ENCODE measurements at places on chromosomes 5 and 9. TPM values are rescaled to one million over a fixed set of nuclear protein-coding genes. Genes with fewer than 3 reads are reported as not detected.
A peak's percentile ranks its signal among the peaks of the same experiment; 100 is the strongest.

DNA sequence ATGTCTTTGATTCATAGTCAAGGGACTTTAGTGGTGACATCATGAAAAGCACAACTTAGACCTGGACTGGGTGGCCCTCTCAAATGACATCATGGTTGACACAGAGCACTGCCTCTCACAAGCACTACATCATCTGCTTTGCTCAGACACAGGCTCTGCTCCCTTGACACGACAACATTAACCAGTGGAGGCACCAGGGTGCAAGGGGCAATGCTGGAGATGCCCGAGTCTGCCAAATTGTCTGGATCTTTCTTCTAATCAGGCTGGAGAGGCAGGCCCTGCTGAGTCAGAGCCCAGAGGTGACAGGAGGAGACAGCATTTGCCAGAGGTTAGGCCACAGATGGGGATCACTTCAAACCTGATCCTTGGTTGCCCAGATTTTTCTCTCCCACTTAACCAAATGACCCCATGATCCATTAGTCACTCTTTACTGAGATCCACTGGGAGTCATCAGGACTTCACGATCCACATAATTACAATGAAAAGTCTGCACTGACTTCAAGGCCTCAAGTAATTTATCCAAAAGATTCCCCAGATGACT, 174.4 kb downstream of the SLIT3 start:
- DNase-seq: peak; percentile 9

DNA sequence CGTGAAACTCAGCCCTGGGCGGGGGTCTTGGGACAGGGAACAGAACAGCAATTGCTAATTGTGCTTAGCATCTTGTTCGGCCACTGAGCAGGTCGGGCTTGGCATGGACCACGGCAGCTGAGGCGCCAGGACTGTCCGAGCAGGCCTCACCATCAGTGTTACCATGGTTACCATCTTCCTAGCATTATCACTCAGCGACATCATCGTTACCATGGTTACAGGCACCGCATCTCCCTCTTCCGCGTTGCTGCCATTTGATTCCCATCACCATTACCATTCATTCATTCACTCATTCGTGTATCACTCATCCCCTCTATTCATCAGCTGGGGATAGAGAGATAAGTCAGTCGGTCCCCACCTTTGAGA, 81.0 kb upstream of the ZBTB43 start:
- DNase-seq: no peak

RLN2 gene
- total RNA-seq: 1.1 TPM

DNA sequence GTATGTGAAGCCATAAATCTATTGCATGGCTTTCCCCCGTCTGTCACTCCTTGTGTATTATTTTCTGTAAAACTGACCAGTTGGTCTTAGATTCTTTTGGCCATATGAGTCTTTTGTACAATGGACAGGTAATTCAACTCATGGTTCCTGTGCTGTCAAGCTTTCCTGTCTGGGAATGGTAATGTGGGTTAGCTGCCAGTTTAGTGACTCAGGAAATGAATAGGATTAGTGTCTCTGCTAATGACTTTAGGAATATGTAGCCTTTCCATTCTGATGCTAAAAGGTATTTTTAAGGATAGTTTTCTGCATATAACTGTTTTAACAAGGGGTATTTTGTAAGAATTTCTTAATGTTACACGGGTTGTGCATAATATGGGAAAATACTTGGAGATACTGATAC, 182.7 kb downstream of the PBX3 start:
- DNase-seq: peak; percentile 48

CAMK4 gene
- total RNA-seq: 1.6 TPM

SPATA9 gene
- 0.20 TPM for total RNA-seq

- no peak for DNase-seq
These were observed 69.7 kb downstream of the RAB24 start for GRCh38 chr5:177233802-177234201.

- DNase-seq: no peak
These were observed 1.9 kb upstream of the PCDH1 start for GRCh38 chr5:141879941-141880738.

DNA sequence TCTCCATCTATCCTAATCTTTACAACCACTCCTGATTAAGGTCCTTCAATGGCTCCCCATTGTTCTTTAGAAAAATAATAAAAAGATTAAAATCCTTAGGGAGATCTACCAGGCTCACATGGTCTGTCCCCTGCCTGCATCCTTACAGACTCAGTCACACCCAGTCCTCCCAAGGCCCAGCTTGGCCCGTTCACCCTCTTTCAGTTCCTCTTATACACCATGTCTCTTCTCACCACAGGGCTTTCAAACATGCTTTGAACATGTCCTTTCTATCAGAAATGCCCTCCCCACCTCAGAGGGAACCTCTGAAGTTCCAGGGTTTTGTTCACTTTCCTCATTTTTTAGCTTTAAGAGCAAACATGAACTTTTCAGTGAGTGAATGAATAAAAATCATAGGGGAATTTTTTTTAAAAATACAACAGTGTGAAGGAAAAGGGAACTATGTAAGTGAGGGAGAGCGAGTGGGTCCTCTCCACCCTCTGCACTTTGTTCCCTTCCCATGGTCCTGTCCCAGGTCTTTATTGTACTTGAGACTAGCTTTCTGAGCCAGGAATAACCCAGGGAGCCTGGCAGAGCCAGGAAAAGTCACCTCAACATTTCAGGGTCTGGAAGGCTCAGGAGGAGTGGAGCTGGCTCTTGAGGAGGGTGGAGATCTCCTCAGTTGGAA, 55.3 kb downstream of the TRPC7 start:
- DNase-seq: no peak

FOXD4L3 gene
- total RNA-seq: not detected

DNA sequence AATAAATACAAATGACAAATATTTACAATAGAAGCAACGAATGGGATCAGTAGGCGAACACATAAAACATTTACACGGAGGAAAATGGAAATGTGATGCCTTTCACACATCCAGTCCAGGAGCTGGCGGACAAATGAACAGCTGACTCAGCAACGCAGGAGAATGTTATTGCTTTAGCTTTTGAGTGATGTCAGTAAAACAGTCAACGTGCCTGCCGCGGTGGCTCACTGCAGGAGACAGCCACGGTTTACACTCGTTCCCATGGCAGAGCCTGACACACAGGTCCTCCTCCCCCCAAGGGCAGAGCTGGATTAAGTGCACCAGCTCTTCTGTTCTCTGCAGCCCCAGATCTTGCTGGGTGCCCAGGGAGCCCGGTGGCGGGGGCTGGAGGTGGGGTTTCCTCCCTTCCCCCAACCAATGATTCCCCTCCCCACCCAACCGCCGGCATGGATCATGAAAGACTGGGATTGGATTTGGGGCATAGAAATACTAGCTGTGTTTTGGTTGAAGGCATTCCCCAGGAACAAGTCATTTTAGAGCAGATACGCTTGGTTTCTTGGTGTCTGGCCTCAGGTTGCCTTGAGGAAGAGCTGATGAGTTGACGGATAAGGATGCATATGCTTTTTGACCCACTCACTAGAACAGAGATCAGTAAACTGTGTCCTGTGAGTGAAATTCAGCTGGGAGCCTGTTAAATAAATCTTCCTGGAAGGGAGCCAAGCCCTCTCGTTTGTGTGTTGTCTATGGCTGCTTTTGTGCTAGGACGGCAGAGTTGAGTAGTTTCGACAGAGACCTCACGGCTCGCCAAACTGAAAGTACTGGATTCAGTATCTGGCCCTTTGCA, 12.5 kb downstream of the STC2 start:
- peak; percentile 92 for DNase-seq

ZNF189 gene
- 16.8 TPM for total RNA-seq

MROH2B gene
- not detected for total RNA-seq

POLK gene
- 53.7 TPM for total RNA-seq

DNA sequence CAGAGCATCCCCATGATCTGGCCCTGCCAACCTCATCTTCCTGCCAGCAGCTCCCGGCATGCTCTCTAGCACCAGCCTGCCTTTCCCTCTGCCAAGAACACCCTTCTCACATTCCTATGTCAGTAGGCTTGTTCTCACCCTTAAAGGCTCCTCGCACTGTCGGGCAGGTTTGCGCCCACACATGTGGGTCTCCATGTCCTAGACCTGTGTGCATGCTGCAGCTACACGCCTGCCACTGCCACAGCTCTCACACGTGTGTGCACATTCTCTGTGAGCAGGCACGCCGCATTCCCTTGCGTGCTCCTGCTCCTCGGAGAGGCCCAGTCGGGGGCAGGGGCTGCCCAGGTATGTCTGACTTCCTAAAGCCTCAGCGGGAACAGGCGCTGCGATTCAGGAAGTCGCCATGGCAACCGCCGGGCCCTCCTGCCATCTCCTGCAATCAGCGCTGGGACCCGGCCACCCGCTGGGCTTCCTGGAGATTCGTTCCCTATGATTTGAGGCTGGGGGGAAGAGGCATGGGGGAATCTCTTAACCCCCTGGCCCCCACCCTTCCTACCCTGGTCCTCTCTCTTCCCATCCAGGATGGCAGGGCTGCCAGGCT, 28.1 kb downstream of the NDUFA8 start:
- no peak for DNase-seq

- DNase-seq: no peak
These were observed 19.4 kb downstream of the CHD1 start for GRCh38 chr5:98909363-98909762.

CDX1 gene
- not detected for total RNA-seq

DNA sequence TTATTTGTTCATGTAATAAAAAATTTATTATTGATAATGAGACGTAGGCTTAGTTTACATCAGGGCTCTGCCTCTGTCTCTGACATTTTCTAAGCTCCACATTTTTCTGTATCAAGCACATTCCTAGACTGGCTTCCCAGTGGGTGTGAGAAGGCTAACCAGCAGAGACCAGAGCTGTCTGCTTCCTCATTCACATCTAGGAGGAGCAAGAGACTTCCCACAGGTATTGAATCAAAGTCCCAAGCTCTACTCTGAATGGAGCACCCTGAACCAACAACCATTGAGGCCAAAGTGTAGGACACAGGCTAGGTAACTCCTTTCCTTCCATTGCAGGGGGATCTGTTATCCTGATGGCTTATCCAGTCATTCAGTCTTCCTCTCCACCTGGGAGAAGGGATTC, 72.4 kb downstream of the PARP8 start:
- no peak for DNase-seq
